ENCODE measurements at places on chromosomes 6 and 20.
A peak's percentile ranks its signal among the peaks of the same experiment; 100 is the strongest.

DNA sequence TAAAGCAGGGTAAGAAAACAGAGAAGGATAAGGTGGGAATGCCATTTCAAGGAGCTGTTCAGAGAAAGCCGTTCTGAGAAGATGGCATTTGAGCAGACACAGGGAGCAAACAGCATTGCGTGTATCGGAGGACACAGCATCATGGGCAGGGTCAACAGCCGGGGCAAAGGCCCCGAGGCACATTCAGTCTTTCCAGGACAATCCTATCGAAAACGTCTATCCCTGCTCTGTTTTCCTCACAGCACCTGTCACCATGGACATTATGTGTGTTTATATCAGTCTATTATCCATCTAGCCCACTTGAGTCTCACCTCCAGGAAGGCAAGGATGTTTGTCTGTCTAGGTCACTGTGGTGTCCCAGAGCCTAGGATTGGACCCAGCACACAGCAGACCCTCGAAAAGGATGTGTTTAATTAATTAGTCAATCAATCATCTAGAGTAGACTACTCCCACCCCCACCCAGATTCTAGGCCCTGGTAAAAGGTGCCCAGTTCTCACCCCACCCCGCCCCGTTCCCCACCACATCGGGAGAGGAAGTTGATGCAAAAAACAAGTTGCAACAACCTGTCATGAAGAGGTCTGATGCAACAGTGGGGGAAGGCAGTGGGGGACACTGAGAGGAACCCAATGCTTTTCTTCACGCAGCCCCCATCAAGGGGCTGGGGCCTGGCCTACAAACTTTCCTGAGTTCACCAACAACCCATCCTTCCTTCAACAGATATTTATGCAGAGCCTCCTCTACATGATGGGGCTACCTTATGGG is 66.6 kb downstream of the PREX1 start:
- no peak for DNase-seq

GRCh38 chr6:90375681-90376439 is 79.2 kb upstream of the BACH2 start:
- DNase-seq: peak; percentile 92

GRCh38 chr6:39695447-39695846 is 29.8 kb downstream of the KIF6 start:
- no peak for DNase-seq

- no peak for DNase-seq
Observed at GRCh38 chr20:32126919-32127318, 17.4 kb downstream of the TM9SF4 start.

GRCh38 chr6:32415521-32416019 is 8.6 kb upstream of the BTNL2 start:
- DNase-seq: peak; percentile 76

GRCh38 chr6:6688283-6688682 is 99.8 kb downstream of the LY86 start:
- DNase-seq: no peak

- DNase-seq: no peak
Observed at GRCh38 chr6:125850361-125850760, 59.6 kb downstream of the NCOA7 start.

- no peak for DNase-seq
Observed at GRCh38 chr6:108078191-108078590, 3.6 kb upstream of the OSTM1 start.

DNA sequence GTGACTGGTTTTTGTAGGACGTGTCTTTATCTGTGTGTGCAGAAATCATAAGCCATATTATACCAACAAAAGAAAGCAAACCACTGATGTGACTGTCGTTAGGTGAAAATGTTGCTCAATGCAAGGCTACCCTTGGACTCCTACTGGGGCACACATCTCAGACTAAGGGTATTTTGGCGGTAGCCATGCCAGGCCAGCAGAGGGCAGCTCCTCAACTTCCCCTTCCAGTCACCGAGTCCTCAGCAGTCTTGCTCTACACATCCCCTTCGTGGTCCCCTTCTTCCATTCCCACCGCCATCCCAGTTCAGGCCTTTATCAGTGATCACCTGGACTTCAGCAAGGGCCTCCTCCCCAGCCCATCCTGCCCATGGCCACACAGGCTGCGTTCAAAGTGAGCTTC is 113.7 kb upstream of the GGTLC1 start:
- no peak for DNase-seq

DNA sequence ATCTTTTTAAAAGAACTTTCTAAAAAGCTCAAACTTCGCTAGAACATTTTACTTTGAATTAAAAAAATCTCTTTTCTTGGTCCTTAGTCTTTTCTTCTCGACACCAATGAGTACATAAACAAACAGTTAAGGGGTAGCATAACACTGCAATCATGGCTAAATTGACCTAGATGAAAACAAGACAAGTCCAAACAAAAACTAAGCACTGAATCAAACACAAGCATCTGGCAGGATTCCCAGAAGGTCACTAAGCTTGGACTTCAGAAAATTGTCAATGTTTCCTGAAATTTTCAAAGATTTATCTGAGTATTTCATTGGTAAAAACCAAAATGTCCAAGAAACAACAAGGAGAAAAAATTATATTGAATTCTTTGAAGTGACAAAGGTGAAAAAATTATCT is 5.0 kb downstream of the COL21A1 start:
- no peak for DNase-seq
